ENCODE measurements at places on chromosomes 6 and 20.

DNA sequence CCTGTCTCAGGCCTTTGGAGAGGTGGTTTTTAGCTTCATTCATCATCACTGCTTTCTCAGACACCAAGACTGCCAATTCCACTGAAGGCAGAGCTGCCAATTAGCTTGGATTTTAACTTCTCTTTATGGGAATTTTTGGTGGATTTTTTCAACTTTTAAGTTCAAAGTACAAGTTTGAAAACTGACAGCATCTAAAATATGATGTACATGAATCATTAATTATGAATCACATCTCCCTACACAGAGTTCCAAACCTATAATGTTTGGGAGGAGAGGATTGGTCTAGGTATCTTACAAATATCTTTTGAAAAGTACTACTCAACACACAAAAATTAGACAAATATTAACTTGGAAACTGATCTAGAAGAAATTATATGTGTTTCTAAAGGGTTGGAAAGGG lies 25.5 kb downstream of the CNKSR3 start:
- no peak for DNase-seq

DNA sequence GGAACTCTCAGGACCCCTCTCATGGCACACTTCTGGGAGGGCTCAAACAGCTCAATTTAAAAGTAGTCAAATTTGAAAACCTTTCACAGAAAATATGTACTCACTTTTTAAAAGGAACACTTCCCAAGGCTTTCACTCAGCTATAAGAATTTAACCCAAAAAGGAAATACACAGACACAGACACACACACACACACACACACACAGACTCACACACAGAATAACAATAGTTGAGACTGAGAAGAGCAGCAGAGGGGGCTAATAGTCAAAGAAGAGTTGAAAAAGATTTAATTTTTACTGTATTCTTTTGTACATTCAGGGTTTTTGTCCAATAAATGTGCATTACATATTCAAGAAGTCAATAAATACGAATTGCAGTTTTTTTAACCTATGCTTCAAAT lies 211.4 kb downstream of the HACE1 start:
- no peak for DNase-seq

DNA sequence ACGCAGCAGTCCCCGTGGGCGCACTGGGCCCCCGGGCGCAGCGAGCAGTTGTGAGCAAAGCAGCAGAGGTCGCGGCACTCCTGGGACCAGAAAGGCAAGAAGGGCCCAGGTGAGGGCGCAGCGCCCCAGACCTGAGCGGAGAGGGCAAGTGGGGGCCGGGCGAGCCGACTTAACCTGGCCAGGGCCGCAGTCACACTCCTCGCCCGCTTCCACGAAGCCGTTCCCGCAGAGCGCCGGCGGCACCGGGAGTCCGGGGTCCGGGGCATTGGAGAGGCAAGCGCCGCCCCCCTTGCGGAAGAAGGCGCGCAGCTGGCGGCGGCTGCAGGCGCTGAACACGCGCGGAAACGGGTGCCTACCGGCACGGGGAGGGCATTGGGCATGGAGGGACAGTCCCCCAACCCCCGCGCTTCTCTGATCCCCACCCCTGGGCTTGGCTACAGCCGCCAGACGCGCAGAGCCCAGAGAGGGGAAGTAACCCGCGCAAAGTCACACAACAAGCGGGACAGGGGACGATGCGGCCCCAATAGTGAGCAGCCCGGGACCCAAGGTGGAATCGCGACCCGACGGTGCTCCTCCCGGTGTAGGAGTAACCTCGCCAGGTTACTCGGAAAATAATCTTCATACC lies 9.2 kb downstream of the ADAM33 start:
- no peak for DNase-seq

DNA sequence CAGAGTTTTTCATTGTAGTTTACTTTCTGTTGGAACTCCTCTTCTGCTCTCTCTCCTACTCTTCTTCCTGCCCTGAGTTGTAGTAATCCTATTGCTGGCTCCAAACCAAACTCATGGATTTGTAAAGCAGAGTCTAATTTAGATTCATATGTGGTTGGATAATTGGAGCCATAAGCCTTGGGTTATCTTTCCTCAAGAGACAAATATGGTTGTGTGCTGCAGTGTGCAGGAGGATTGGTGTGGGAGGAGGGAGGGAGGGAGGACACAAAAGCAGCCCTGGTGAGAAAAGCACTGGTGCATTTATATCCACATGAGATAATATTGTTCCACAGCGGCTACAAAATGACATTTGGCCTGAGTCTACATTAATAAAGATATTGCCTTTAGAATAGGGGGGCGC lies 4.2 kb downstream of the HLA-G start:
- DNase-seq: no peak

- DNase-seq: peak; percentile 6
Measured at GRCh38 chr6:34580707-34581560, 24.8 kb upstream of the SPDEF start.

DNA sequence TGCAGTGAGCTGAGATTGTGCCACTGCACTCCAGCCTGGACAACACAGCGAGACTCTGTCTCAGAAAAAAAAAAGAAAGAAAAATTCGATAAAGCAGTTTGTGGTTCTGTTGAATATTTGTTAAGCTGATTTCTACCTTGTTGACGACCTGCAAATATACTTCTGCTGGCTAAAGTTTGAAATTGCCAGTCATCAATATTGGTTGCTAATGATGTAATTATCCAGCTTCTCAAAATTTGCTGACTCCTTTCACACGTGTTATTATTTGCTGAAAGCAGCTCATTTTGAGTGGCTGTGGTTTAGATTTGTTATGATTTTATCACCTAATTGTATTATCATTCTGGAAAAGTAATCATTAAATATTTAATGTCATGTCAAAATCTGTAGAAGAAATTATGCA lies 774.3 kb downstream of the QKI start:
- no peak for DNase-seq

DNA sequence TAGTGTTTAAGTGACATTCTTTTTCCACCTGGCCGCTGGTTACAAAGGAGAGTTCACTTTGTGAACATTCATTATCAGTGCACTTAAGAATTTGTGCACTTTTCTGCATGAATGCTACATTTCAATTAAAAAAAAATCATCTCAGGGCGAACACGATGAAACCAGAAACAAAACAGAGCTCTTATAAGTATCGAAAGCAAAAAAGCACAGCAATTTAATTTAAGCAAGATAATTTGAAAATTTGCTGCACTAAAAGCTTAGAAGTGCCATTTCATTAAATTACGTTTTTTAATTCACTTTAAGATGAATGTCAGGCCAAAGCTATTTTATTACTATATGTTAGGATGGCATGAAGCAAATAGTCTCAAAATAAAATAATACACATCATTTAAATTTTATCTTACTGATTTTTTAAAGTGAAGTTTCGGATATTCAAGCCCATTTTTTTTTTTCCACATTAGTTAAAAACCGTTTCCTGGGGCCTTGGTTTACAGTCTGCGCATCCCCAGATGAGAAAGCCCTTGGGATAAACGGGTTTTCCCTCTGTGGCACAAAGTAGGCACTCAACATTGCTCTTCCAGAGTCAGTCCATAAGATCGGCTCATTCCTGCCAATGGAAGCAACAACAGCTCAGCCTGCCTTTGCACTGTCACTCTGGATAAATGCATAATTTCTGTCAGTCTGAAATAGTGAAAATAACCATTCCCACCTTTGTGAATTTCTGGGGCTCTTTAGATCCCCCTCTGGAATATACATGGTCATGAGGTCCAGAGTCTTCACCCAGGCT lies 80.1 kb downstream of the FYN start:
- DNase-seq: no peak

DNA sequence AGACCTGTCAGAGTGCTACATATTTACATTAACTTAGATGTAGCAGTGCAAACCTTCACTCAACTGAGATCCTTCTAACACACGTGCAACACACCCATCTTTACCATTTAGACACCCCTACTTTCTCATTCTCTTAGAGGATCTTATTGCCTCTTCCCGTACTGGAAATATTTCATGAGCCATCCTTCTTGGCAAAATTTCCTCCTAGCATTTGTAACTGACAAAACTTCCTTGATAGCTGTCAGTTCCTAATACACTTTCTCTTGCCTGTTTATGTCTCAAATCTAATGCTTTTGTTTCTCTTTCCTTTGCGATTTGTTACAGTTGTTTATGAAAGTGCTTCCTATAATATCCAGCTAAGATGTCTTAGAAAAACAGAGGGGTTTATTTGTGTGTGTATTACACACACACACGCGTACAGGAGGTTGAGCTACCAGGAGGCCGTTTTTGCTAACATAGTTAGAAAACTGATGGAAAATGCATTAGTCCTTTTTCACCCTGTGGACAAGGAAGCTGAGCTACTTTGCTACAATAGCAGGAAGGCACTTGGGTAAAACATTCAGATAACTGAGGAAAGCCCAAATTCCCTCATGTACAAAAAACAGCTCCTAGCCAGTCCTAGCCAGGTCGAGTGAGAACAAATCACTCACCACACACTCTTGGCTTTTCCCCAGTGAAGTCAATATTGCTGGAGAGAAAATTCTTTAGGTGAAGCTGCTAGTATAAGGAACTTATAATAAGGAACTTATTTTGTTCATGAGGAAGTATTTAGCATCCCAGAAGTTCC lies 153.6 kb downstream of the NFATC2 start:
- no peak for DNase-seq

- DNase-seq: no peak
Measured at GRCh38 chr20:18914796-18915195, 101.2 kb downstream of the SCP2D1 start.

- DNase-seq: peak; percentile 51
Measured at GRCh38 chr6:35691027-35691824, 2.5 kb upstream of the FKBP5 start.
